Sciatic nerve (tissue), 2 donors: ENCODE measurements at places on chromosomes 13 and 19. TPM values are rescaled to one million over a fixed set of nuclear protein-coding genes. Genes with fewer than 3 reads are reported as not detected.
A peak's percentile ranks its signal among the peaks of the same experiment; 100 is the strongest.

DNA sequence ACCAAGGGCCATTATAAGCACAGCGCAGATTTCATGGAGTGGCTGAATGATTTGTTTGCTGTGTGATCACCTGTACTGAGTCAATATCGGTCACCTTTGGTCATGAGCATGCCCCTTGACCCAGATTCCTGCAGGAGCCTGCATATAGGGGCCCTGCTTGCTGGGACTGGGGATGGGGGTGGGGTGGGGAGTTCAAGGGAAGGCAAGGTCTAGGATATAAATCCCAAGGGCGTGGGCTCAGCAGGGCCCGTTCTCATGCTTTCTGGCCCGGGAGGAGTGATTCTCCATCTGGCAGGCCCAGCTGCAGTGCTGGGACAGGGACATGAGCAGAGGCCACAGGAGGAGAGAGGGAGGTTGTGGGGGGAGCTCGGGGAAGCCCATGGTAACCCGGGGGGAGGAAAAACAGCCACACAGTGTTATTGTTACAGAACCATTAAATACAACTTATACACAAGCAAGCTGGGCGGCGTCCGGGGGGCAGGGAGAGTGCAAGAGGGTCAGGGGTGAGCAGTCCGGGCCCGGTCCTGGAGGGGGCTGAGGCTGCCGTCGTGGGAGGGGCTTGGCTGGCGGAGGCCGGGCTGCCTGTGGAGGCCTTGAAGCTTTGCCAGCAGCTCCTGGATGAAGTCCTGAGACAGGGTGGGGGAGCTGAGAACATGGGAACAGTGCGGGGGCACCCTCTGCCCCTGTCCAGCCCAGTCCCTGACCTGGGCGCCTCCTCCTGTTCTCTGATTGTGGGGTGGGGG, 5.2 kb downstream of the PPP1R14A start:
- DNase-seq, result peak; percentile 73

GRCh38 chr13:66139701-66140100, 1090.4 kb downstream of the PCDH9 start:
- no peak for DNase-seq

GRCh38 chr19:18765224-18765623, 25.9 kb downstream of the COMP start:
- DNase-seq, result no peak

HCST gene
- 14.3 TPM for total RNA-seq

GRCh38 chr13:51902776-51903175, 41.0 kb downstream of the CCDC70 start:
- DNase-seq, result no peak

DNA sequence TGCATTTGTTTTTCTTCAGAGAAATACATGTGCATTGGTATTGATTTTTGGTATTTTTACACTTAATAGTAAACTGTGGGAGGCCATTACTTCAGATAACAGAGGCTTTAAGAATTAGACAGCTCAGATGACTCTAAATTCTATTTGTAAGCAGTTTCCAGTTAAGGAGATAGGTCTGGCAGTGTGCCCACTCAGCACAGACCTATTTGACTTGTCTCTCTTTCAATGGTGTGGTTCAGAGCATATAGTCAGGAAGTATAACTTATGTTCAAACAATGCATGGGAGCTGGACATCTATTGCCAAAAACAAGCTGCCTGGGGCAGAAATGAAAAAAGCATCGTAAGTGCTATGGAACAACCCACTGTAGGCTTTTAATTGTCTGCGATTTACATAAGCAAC, 370.7 kb downstream of the HS6ST3 start:
- DNase-seq, result no peak

DNA sequence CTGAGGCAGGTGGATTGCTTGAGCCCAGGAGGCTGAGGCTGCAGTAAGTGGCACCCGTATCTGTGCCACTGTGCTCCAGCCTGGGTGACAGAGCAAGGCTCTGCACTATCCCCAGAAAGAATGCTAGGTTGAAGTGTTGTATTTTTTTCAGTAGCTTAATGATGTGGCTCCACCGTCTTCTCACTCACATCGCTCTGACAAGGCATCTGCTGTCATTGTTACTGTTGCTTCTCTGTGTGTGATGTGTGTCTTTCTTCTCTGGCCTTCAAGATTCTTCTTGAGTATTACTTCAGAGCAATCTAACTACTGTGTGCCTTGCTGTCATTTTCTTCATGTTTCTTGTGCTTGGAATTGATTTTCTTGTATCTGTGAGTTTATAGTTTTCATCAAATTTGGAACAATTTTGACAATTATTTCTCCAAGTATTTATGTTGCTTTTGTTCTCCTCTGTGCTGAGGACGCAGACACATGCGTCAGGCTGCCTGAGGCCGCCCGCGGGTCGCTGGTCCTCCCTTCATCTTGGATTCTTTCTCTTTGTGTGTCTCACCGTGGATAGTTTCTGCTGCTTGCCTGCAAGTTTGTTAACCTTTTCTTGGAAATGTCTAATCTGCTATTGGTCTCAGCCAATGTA, 10.8 kb downstream of the ADPRHL1 start:
- peak; percentile 12 for DNase-seq

KLK12 gene
- not detected for total RNA-seq

DNA sequence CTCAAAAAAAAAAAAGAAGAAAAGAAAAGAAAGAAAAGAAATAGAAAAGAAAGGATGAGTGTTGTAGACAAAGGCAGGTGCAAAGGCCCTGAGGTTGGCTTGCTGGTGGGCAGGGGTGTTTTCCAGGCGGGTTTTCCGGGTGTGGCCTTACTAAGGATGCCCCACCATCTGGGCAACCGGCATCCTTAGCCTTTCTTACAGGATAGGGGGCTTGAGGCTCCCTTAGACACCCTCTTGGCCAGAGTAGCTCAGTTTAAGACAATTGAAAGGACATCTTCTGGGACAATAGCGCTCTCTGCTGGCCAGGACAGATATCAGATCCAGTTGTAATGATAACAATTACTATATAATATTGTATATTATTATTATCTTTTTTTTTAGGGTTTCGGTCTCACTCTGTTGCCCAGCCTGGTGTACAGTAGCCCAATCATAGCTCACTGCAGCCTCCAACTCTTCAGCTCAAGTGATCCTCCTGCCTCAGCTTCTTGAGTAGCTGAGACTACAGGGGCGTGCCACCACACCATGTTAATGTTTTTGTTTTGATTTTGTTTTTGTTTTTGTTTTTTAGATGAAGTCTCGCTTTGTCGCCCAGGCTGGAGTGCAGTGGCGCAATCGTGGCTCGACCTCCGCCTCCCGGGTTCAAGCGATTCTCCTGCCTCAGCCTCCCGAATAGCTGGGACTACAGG, 1.4 kb upstream of the QTRT1 start:
- peak; percentile 73 for DNase-seq

DNA sequence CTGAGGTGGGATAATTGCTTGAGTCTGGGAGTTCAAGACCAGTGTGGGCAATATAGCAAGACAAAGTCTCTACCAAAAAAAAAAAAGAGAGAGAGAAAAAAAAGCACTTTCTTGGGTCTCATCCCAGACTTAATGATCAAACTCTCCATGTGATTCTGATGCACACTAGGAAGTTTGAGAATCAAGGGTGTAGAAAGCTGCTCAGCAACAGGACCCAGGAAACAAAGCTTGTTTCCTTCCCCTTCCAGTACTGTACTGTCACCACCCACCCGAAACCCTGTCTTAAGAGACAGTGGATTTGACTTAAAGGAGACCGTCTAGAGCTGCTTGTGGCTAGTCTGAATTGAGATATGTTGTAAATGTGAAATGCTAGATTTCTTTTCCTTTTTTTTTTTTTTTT, 5.8 kb downstream of the MISP3 start:
- DNase-seq, result no peak

KLK11 gene
- 1.1 TPM for total RNA-seq

GRCh38 chr13:109783815-109784589, 2.4 kb downstream of the IRS2 start:
- no peak for DNase-seq

GRCh38 chr19:42129399-42130253, 2.6 kb downstream of the POU2F2 start:
- DNase-seq, result peak; percentile 63

ATP7B gene
- total RNA-seq, result 11.5 TPM

SIGLEC12 gene
- not detected for total RNA-seq

DNA sequence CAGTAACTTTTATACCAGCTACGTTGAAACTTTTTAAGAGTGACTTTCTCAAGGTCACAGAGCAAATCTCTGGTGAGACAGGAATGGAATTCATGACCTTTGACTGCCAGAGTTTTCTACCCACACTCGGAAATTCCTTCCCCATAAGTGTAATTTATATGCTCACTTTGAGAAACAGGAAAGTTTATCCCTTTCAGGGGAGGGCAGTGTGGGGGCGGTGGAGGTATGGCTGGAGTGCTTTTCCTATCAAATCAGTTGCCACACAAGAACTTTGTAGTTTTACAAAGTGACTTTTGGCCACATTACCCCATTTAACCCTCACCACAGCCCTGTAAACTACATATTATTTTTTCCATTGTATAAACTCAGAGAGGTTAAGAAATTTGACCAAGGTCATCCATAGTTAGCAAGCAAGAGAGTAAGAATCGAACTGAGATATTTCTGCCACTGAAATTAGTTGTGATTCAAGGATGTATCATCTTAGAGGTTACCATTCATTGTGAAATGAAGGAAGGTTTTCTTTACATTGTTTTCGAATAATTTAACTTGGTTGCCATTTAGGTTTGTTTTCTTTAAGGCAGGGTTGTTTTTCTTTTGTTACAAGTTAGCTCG, 5.9 kb downstream of the KLF12 start:
- no peak for DNase-seq

- DNase-seq, result no peak
Observed at GRCh38 chr13:44221657-44222056, 152.0 kb upstream of the SERP2 start.

DNA sequence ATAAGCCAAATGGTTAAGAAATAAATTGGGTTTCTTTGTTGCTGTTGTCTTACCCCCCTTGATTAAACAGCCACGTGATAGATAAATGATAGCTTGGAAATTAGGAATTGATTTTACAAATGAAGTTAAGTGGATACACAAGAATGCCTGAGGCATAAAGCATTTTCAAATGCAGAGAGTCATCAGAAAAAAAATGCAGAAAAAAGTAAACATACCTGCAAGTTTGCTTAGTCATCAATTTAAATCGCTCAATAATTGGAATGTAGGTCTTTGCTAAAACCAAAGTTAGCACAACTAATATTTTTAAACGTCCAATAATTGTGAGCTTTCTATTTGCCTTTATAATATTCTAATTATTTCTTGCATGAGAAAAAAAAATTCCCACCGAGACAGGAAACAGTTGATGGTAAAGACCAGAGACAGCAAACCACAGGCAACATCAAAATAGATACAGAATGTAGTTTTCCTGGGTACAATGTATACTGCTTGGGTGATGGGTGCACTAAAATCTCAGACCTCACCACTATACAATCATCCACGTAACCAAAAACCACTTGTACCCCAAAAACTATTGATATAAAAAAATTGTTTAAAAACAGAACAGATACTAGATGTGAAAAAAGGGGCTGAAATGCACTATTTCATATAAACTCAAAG, 924.0 kb downstream of the PCDH9 start:
- no peak for DNase-seq

SIGLEC6 gene
- total RNA-seq, result 2.4 TPM

- no peak for DNase-seq
Observed at GRCh38 chr19:46555628-46556280, 45.4 kb upstream of the CALM3 start.

DNA sequence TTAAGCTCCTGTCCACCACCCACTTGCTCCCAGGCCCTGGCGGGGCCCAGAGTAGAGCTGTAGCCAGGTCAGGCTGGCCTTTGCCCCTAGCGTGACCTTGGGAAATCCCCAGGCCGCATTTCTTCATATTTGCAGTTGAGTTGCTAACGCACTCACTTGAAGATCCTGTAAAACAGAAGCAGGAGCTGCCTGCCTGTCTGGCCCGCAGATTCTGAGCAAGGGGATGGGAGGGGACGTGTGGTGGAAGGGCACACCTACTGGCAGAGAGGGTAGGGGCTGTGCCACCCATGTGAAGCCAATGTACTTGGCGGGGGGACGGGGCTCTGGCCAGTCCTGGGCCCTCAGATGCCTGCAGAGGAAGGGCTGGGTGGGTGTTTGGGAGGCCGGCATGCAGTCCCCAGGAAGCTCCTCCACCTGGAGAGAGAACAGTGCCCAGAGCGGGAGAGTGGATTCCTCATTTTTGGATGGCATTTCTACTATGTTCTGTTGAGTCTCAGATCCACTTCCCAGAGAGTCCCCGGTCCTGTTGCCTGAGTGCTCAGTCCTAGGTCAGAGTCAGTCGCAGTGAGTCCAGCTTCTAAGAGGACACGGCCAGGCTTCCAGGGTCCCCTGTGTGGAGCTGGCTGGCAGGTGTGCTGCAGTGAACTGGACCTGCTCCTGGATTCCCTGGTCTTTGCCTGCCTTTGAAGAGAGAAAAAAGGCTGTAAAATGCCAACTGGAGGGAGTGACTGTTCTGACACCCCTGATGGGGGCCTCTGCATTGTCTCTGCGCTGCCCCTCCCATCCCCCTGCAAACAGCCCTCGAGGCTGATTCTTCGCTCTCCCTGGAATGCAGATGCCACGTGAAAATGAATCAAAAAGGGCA, 62.9 kb downstream of the GGACT start:
- no peak for DNase-seq

DNA sequence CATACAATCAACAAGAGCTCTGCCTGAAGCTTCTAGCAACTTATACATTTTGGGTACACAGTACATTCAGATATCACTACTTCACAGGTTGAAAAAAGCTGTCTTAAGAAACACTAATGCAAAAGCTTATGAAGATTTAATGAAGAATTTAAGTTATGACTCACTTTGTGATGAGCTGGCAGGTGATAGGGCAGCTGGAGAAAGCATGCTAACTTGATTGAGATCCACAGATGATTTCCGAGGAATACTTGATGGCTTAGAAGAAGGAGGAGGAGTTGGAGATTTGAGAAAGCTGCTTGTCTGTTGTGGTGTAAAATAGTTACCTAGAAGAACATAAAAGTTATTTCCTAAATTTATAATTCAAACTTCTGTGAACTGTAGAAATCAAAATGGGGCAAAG, 23.3 kb downstream of the EXOSC8 start:
- DNase-seq, result no peak

GRCh38 chr13:111853721-111854120, 213.2 kb upstream of the SOX1 start:
- no peak for DNase-seq

- no peak for DNase-seq
Observed at GRCh38 chr13:56528040-56528790, 612.5 kb upstream of the PRR20A start.

IGLON5 gene
- not detected for total RNA-seq

GRCh38 chr13:19845758-19846157, 17.7 kb downstream of the ZMYM5 start:
- no peak for DNase-seq

DNA sequence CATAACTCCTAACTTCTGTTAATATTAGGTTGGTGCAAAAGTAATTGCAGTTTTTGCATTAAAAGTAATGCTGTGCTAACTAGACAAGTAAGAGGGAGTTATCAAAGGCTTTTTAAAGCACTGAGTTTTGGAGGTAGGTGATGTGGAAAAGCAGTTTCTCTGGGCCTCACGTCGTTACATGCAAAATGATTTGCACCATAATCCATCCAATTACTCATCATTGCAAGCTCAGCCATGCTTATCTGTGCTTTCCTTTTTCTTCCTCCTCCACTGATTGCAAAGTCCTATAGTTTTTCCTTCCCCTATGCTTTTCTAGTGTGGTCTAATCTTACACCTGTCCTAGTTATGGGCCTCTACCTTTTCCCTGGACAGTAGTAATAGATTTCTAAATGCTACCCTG, 35.4 kb upstream of the INTS6 start:
- no peak for DNase-seq

TTC9B gene
- not detected for total RNA-seq

PSG7 gene
- total RNA-seq, result not detected

ZNF584 gene
- 16.0 TPM for total RNA-seq

GRCh38 chr13:78227709-78228108, 309.1 kb upstream of the EDNRB start:
- no peak for DNase-seq
